AG09309 (cell line): ENCODE measurements at places on chromosomes 6 and 20.

- no peak for DNase-seq
Measured at GRCh38 chr20:58900397-58900796, 47.9 kb downstream of the GNAS start.

GRCh38 chr20:52991830-52992229, 19.7 kb downstream of the TSHZ2 start:
- no peak for DNase-seq

- no peak for DNase-seq
Measured at GRCh38 chr20:24334830-24335229, 134.6 kb upstream of the SYNDIG1 start.

- no peak for DNase-seq
Measured at GRCh38 chr20:6029538-6029937, 24.3 kb downstream of the LRRN4 start.

- DNase-seq, result no peak
Measured at GRCh38 chr6:116866281-116866871, 10.7 kb upstream of the RFX6 start.

DNA sequence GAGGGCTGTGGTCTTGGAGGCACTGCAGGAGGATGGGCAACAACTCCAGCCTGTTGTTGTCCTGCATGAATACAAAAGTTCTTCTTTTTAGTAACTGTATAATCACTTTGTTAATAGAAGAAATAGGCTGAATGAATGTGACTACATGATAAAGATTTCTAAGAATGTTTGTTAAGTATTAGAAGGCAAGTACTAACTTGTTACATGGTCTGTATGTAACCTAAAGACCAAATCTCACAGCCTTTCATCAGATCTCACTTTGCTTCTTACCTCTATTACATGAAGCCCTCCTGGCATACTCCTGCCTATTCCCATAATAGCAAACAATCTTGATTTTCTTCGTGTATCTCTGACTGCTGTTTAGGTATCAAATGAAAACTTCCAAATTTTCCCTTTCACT, 73.4 kb downstream of the REPS1 start:
- DNase-seq, result no peak

DNA sequence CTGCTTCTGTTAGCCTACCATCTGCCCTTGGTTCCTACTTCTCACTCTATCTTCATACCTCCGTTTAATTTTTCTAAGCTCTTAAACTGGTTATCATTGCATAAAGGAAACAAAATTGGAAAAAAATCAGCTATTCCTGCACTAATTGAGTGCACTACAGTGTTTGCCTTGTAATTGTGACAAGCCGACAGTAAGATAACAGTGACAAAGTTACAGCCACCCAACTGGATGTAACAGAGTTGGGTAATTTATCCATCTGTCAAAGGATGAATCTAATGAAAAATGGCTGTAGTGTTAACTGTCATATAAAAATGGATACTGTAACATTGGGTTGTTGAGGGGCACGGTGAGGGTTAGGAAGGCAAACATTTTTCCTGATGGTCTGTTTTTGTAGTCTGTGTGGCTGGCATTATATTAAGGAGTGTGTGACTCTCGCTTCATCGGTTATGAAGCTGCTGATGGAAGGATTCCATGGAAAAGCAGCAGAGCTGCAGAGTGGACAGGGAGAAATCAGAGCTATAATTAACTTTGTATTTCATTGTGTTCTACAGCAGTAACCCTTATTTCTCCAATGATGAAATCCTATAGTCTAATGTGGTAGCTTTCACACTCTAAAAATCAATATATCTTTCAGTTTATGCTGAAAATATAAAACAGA, 12.7 kb downstream of the PBOV1 start:
- DNase-seq, result no peak

GRCh38 chr6:15441981-15442380, 196.1 kb downstream of the JARID2 start:
- DNase-seq, result no peak
